ENCODE measurements at places on chromosomes 3 and 15.

- no peak for DNase-seq
These were observed 16.2 kb upstream of the LIPC start for GRCh38 chr15:58415636-58416035.

DNA sequence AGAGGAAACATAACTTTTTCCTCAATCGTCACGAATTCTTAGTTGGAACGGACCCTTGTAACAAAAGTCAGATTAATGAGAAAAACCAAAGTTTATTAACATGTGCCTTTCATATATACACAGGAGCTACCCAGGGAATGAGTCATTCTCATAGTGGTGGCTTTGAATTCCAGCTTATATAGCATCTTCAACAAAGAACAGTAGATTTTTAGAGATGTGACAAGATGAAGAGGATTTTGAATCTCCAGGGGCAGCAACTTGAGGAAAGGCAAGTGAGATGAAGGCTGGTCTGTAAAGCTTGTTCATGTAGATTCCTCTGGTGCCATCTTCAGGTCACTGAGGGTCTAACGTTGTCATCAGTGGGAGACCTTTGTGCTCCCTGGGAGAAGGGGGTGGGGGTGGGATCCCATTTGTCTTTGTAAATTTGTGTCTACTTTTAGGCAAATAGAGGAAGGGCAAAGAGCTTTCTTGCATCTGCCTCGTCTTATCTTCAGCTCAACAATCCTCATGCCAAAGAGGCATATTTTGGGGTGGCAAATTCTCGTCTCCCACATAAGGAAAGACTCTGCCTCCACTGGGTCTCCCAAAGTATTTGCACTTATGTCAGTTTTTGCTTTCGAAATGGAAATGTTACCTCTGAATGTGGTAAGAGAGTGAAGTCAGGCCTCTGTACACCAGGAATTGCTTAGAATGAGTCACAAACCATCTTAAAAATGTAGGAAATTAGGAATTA lies 29.5 kb downstream of the CLEC3B start:
- DNase-seq, result no peak

GRCh38 chr3:134312072-134312872 lies 61.6 kb upstream of the RYK start:
- DNase-seq, result no peak

DNA sequence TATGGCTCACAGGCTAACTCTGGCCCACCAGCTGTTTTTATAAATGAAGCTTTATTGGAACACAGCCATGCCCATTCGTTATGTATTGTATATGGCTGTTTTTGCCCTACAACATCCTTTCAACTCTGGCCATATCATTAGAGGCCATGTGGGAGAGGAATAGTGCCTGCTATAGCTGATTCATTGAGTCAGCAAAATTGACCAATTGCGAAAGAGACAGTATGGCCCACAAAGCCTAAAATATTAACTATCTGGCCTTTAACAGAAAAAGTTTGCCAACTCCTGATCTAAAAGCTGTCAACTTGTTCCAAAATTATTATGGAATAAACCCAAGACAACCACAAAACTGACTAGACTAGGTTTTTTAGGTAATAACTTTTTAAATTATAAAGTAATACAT lies 1.4 kb downstream of the NR1I2 start:
- DNase-seq, result no peak

DNA sequence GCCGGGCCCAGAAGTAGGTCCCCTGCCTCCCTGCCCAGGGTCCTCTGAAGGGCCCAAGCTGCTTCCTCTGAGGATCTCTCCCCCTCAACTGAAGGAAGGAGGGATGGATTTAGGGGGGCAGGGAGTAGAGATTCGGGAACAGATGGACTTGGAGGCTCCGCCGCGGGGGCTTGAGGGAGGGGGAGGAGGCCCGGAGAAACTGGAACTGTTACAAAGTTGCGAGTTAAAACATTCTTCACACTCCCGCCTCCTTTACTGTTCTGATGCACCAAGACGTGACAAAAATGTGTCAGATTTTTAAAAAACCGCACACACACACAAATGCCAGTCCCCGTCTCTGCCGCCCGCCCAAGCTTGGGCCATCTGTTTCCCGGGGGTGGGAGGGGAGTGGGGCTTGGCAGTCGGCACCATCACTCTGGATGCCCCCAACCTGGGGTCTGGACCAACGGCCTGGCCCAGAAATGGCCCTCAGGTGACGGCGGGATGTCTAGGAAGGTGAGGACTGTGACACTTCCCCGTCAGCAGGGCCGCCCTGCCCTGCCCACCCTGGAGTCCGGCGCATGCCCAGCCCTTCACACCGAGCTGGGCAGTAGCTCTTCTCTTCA lies 25.0 kb upstream of the LINGO1 start:
- no peak for DNase-seq

DNA sequence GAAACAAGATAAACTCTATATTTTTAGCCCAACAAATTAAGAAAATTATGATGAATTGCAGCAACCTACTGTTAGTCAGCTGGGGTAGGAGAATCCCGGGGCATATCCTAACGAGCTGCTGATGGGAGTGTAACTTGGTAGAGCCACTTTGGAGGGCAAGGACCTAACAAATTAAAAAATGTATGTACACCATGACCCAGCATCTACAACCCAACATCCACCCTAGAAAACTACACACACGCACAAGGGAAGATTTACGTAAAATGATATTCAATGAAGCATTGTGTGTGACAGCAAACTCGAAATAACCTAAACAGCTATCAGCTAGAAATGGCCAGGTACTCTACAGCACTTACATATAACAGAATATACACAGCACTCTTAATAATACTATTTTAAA lies 1.9 kb downstream of the BCL2A1 start:
- no peak for DNase-seq

- DNase-seq, result no peak
These were observed 297.2 kb downstream of the CADM2 start for GRCh38 chr3:85255949-85256348.

DNA sequence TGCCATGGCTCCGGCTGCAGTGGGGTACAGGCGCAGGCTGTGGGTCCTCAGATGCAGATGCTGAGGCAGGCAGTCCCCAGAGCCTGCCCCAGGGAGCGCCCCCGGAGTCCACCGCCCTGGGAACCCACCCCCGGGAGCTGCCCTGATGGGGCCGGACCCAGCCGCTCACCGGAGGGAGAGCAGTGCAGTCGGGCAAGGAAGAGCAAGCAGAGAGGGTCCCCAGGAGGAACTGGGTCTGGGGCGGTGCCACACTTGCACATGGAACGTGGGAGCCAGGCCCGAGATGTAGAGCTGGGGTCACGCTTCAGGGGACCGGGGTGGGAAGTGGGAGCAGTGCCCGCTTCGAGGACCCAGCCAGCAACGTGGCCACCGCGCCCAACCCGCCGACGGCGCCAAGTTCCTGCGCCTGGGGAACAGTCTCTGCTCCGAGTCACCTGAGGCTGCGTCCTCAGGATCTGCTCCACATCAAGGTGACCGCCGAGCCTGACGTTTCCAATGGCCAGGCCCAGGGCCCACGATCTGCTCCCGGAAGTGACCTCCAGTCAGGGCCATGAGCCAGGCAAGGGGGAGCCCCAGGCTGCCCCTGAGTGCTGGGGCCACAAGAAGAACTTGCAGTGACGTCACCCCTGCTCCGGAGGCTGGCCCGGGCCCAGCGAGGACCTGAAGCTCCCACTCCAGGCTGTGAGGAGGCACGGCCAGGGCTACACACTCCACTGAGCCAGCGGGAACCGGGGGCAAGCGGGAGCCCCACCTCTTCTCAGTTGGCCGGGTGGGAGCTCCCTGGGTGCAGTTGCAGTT lies 27.0 kb upstream of the TFG start:
- DNase-seq, result no peak

DNA sequence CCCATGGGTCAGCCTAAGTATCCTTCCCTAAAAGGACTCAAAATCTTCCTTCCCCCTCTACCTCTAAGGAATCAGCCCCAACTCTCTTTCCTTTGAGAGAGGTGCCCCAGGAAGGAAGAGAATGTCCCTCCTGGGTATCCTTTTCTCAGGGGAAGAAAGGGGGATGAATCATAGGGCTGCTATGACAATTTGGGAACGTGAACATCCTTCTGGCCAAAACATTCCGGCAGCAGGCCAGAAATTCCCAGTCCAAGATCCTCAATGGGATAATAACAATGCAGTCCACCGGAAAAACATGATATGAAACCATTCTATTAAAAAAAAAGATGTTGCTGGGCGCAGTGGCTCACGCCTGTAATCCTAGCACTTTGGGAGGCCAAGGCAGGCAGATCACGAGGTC lies 50.8 kb upstream of the CACNA2D3 start:
- no peak for DNase-seq

DNA sequence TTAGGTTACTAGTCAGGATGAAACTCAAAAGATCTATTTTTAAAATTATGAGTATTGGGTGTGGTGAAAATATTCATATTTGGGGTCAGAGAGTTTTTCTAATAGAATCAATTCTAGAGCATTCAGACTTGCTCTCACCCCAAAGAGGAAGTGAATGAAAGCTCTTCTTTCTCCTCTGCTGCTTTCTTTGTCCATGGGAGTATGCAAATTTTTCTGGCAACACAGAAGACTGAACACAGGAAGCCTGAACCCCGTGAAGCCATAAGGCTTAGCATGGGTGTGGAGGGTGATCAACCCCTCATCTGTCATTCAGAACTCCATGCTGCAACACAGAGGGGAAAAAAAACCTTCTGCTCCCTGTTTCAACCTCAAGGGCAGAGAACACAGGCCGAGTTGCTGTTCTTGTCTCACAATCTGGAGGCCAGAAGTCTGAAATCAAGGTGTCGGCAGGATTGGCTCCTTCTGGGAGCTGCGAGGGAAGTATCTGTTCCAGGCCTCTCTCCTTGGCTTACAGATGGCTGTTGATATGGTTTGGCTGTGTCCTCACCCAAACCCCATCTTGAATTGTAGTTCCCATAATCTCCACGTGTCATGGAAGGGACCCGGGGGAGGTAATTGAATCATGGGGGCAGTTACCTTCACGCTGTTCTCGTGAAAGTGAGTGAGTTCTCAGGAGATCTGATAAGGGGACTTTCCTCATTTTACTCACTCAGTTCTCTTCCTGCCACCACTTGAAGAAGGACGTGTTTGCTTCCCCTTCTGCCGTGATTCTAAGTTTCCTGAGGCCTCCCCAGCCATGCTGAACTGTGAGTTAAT lies 33.7 kb upstream of the CD47 start:
- DNase-seq, result peak; percentile 73

GRCh38 chr3:82556113-82556512 lies 794.7 kb upstream of the GBE1 start:
- no peak for DNase-seq

- DNase-seq, result no peak
These were observed 130.3 kb upstream of the CDIN1 start for GRCh38 chr15:36449084-36449661.

Measured in stimulated activated CD8-positive, alpha-beta memory T cell treated with anti-CD3 and anti-CD28 coated beads, Interleukin-15, amount 100 ng/mL, for 4 hours (primary cell).